ENCODE measurements at places on chromosomes 2 and 18. TPM values are rescaled to one million over a fixed set of nuclear protein-coding genes. Genes with fewer than 3 reads are reported as not detected.

The POTEJ gene
- not detected for polyA plus RNA-seq

- DNase-seq: no peak
Measured at GRCh38 chr2:10434886-10435819, 13.0 kb downstream of the ODC1 start.

DNA sequence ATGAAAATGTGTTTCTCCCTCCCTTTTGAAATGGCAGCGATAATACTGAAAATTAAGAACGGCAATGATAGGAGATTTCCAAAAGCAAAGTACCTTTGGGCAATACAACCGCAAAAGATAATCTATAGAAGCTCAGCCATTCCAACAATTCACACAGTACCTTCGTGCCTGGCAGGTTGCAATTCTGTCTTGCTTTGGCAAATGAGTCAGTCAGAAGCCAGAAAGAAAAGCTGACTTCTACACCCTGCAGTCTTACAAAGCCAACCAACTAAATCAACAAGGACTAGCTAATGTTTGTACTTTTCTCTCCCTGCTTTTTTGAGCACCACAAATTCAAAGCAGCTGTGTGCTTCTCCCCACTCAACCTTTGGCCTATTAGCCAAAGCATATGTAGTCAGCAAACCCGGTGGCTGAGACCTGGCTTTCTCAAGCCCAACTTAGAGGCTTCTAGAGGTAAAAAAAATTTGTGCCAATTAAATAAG is 25.7 kb upstream of the ID2 start:
- DNase-seq: no peak

GRCh38 chr18:23154030-23154429 is 18.7 kb downstream of the CABLES1 start:
- no peak for DNase-seq

DNA sequence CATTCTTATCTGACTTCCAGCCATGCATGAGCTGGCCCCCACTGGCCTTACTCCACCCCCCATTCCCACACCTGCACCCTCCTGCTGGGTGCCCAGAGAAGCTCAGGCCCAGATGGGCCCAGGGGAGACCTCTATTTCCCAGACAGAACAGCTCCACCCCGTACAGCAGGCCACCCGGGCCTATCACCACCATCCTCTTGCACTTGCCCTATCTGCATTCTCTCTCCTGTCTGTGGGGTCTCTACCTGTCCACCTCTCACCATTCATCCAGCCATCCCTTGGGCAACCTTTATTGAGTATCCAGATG is 25.3 kb upstream of the TNS1 start:
- no peak for DNase-seq

- no peak for DNase-seq
Measured at GRCh38 chr2:98419544-98419943, 25.1 kb upstream of the INPP4A start.

The CELF4 gene
- polyA plus RNA-seq: 3.7 TPM

The CPLX4 gene
- 0.07 TPM for polyA plus RNA-seq

DNA sequence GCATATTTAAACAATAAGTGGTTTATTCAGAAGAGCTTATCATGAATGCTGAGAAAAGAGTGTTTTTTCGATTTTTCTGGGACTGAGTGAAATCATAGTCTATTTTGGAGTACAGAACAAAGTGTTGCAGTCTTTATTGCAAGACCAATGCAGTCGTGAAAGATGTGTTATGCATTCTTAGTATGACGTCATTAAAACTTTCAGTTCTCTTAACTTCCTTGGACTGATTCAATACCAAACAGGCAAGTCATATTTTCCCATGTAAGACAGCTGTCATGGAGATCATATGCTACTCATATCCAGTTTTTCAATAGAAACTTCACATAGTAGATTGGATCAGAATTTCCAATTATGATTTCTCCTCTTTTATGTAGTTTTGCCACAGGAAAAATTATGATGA is 92.6 kb downstream of the RIT2 start:
- DNase-seq: no peak

DNA sequence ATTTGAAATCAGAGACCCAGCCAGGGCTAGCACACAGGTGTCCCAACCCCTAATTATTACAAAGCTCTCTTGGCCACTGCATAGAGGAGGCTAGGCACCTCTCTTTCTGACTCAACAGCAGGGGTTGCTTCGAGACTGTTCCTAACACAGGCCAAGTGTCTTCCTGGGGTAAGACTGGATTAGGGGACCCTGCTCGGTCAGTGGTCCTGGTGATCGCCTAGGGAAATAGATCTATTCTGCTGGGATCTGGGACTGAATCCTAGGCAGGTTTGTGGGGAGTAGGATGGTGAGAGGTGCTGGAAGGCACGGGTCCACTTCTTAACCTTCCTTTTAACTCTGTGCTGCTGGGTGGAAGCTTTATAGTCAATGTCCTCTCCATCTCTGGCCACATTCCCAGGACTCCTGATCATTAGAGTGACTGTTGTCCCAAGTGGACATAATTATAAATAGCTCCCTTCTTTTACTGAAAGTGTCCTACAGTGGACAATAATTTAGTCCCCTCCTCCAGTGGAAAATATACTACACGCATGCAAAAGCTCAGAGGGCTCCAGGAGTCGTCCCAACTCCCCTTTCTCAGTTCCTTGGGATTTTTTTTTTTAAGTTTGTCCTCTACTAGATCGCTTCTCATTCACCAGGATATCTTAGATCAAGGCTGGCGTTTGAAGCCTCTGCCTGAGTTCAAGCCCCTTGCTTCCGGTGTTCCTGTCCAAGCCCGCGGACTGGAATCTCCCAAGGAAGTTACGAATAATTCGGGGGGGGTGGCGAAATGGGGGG is 1.3 kb upstream of the TRIB2 start:
- DNase-seq: no peak

The NOTO gene
- 0.18 TPM for polyA plus RNA-seq

GRCh38 chr2:239096676-239097427 is 249.0 kb downstream of the TWIST2 start:
- no peak for DNase-seq

- DNase-seq: peak; percentile 1
Measured at GRCh38 chr2:138818556-138818955, 38.4 kb upstream of the NXPH2 start.

GRCh38 chr2:185645529-185645928 is 93.1 kb upstream of the FSIP2 start:
- no peak for DNase-seq

GRCh38 chr18:45274026-45274425 is 341.2 kb upstream of the SLC14A2 start:
- DNase-seq: no peak

The RFTN2 gene
- polyA plus RNA-seq: 14.5 TPM

The STK11IP gene
- 23.9 TPM for polyA plus RNA-seq

The TDRD15 gene
- polyA plus RNA-seq: not detected

DNA sequence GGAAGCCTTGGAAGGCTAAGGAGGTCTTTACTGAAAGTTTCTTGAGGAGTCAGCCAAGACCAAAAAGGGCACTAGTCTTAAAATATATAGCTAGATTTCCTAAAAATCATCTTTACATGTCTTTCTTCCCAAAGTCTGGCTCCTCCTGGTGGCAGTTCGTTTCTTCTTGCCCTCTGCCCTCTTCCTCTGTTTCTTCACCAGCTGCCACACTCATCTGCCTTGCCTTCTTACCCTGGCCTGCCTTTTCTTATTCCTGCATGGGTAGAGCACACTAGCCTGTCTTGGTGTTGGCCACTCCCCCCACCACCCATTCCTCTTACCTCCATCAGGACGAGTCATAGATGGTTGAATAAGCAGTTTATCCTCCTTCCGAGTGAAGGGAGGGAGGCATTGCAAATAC is 129.8 kb downstream of the RAPGEF4 start:
- no peak for DNase-seq

DNA sequence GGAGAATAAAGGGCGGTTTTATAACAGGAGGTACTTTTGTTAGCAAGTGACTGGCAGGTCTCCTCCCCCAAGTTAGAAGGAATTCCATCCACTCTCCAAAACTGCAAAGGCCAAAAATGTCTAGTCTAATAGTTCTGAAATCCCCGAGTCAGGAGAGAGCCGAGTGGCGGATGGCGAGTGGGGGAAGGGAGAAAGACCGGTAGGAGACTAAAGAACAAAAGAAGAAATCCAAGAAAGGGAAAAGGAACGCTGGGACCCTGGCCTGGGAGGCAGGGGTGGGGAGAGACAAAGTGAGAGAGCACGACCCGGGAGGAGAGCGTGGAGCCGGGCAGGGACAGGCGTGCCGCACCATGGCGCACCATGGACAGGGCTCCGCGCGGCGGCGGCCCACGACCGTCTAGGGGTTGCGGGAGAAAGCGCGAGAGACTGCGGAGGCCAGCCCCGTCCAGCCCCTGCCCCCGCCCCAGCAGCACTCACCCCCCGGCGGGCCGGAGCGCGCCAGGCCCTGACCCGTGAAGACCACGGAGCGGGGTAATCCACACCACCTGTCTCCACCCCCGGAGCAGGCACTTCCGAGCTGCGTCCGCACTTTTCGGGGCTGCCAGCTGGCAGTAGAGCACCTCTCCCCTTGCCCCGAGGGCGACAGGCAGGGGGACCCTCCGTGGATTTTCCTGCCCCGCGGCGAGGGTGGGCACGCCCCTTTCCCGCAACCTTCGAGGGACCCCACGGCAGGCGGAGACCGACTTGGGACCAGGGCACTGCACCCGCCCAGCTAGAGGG is 1.6 kb downstream of the CDH2 start:
- peak; percentile 57 for DNase-seq

The SP140 gene
- 0.54 TPM for polyA plus RNA-seq

DNA sequence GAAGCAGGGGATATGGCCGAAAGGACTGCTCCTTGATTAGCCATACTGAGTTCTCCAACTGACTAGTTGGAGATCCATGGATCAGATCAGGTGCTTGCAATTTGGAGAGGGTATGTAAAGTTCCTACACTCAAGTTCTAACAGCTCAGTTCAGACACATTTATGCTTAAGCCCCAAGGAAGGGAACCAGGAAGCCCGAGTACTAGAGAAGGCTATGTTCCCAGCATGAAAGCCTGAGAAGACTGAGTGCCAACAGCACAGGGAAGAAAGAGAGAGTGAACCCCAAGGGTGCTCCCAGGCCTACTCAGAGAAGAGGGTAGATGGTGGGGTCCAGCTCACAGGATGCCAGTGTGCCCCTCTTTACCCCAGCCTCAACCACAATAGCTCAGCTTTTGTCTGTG is 16.1 kb upstream of the SPTBN1 start:
- DNase-seq: no peak

- no peak for DNase-seq
Measured at GRCh38 chr18:5175378-5175777, 21.7 kb downstream of the AKAIN1 start.

GRCh38 chr2:70679259-70679658 is 88.7 kb downstream of the ADD2 start:
- no peak for DNase-seq

DNA sequence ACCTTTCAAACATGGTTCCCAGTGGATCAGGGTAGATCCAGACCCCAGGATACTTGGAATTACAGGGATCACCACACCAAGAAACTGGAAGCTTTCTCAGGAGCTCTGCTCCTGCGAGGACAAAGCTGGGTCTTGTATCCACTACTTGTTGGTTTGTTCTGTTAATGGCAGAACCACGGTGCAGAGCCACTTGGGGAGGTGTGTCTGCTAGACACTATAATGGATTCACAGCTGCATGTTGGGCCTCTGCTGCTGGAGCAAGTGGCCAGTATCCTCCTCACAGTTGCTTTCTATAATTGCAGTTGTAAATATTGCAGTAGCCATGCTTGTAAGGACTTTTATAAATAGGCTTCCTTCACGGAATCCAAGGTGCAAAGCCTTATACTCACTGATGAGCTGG is 12.9 kb downstream of the FOSL2 start:
- DNase-seq: no peak

The AQP4 gene
- 0.41 TPM for polyA plus RNA-seq

- no peak for DNase-seq
Measured at GRCh38 chr2:42386682-42387081, 25.7 kb upstream of the COX7A2L start.

The NRP2 gene
- polyA plus RNA-seq: 67.4 TPM

The CD8A gene
- polyA plus RNA-seq: 0.26 TPM
